ENCODE measurements at places on chromosomes 13 and 19.

- no peak for DNase-seq
Measured at GRCh38 chr19:51798062-51798461, 3.1 kb downstream of the FPR3 start.

- DNase-seq = no peak
Measured at GRCh38 chr13:111508164-111508870, 187.9 kb downstream of the TEX29 start.

- no peak for DNase-seq
Measured at GRCh38 chr13:109012115-109012514, 382.7 kb downstream of the MYO16 start.

DNA sequence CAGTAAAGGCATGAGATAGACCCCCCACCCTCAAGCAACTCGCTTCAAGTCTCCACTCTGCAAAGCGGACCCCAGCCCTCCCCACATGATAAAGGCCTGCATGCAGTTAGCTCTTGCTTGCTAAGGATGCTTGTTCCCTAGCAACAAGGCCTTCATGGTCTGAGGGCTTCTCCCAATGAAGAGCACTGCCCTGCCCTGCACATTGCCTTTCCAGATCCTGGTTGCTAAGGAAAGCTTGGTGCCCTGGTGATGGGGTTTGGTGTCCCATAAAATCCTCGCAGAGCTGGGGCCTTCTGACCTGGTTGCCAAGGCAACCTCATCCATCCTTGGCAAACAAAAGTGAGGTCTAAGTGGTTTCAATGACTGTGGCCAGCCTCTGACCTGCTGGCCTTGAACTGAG, 6.0 kb downstream of the DBP start:
- no peak for DNase-seq

GRCh38 chr13:33859691-33860303, 41.8 kb downstream of the RFC3 start:
- DNase-seq = no peak

- DNase-seq = no peak
Measured at GRCh38 chr13:41678249-41678648, 220.9 kb downstream of the RGCC start.

GRCh38 chr13:102970542-102970941, 95.7 kb downstream of the SLC10A2 start:
- no peak for DNase-seq

GRCh38 chr13:93740334-93740733, 513.7 kb downstream of the GPC6 start:
- no peak for DNase-seq

DNA sequence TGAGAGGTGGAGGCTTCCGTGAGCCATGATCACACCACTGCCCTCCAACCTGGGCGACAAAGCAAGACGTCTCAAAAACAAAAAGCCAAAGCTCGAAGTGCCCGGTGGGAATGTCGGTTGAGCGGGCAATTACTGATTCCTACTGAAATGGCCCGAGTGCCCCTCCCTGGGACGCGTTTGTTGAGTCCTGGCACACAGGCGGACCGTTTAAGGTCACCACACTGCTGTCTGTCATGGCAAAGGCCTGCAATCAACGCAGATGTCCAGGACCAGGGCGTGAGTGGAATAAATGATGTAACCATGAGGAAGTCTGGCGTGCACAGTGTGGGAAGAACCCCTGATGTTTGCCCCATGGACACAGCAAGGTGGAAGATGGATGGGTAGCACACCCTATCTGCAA, 19.2 kb upstream of the C2CD4C start:
- DNase-seq = no peak

- peak; percentile 23 for DNase-seq
Measured at GRCh38 chr19:39413272-39413910, 922 bp downstream of the PLEKHG2 start.

DNA sequence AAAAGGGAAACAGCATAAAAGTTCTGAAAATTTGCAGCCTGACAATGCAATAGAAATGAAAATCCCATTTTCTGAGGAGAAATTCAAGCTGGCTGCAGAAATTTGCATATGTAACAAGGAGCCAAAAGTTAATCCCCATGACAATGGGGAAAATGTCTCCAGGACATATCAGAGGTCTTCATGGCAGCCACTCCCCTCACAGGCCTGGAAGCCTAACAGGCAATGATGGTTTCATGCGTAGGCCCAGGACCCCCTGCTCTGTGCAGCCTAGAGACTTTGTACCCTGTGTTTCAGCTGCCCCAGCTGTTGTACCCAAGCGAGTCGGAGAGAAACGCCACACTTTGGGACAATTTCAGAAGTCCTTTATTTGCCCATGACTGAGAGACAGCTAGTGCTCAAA, 701.3 kb upstream of the KLHL1 start:
- DNase-seq = no peak

DNA sequence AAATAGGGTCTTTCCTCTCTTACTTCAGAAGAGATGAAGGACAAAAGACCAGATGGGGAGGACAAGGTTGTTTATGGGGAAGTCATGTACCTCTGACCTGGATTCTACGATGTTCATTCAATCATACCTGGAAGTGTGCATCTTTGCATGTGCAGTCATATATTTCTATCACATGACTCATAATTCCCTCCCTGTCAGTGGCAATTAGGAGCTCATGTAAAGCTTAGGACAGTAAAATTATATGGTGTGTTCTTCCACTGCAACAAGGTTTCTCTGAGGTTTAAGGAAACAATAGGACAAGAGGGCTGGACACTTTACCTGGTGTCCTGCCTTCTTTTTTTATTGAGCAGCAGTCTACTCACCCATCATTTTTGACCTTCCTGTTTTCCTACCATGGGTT, 19.8 kb downstream of the CEACAM7 start:
- no peak for DNase-seq

- DNase-seq = no peak
Measured at GRCh38 chr19:38035515-38036495, 128.8 kb downstream of the SIPA1L3 start.

GRCh38 chr13:67229481-67230403, at the start of gene PCDH9:
TSS of gene PCDH9 (minus strand) at chr13:67230336. CDS start at chr13:67228440, 1,896 bp downstream.
- no peak for DNase-seq

- no peak for DNase-seq
Measured at GRCh38 chr19:28497137-28497536, 715.8 kb downstream of the UQCRFS1 start.

DNA sequence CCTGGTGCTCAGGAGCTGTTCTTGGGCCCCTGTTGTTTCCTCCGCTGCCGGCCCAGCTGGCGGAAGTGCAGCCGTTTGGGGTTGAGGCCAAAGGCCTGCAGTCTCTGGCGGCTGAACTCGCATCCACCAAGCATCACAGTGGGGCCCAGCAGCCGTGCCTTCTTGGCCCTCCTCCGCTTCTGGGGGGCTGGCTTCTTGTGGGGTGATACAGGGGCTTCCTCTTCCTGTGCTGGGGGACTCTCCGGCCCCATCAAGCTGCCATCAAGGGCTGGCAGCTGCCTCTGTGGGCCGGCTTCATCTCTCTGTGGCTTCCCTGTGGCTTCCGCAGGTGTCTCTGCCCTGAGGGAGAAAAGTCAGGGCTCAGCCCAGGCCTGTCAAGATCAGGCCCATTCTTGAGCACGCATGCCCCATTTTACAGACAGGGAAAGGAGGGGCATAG, 10.3 kb downstream of the ATG4D start:
- DNase-seq = peak; percentile 48

DNA sequence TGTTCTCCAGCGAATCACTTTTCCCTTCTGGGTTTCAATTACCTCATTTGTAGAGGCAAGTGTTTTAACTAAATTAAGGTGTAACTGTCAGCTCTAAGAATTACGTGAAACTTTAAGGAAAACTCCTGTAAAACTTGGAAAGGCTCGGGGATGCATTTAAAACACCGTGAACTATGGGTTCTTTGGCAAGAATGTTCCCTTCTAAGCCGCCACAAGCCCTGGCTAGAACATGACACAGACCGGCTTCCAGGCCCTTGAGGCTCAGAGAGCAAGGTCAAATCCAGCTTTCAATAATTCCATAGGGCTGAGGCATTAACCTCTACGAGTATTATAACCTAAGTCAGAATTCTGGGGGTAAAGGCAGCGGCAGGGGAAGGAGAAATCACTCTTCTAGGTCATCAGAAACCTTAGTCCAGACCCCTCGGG, 685 bp downstream of the VWA8 start:
- DNase-seq = no peak

- DNase-seq = no peak
Measured at GRCh38 chr13:64160479-64160878, 2744.8 kb upstream of the PCDH20 start.

DNA sequence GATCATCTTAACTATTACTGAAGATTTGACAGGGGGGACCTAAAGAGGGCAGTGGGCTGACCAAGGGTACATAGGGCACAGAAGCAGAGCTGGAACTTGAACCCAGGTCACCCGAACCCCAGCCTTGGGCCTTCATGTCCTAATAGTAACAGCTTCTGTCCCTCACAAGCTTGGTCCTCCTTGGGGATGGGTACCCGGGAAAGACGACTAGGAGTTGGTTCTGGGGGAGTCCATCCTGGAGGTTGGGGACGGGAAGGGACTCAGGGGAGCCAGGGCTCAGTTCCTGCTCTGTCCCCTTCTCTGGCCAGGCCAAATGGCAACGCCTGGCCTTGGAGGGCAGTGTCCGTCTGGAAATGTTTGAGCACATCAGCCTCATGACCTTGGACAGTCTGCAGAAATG, 39.6 kb upstream of the CYP4F8 start:
- no peak for DNase-seq

- peak; percentile 4 for DNase-seq
Measured at GRCh38 chr13:80340651-80341100, 250 bp downstream of the SPRY2 start.

GRCh38 chr13:31610270-31610998, 128.9 kb upstream of the RXFP2 start:
- DNase-seq = no peak

- DNase-seq = no peak
Measured at GRCh38 chr13:85564598-85564997, 234.6 kb downstream of the SLITRK6 start.

DNA sequence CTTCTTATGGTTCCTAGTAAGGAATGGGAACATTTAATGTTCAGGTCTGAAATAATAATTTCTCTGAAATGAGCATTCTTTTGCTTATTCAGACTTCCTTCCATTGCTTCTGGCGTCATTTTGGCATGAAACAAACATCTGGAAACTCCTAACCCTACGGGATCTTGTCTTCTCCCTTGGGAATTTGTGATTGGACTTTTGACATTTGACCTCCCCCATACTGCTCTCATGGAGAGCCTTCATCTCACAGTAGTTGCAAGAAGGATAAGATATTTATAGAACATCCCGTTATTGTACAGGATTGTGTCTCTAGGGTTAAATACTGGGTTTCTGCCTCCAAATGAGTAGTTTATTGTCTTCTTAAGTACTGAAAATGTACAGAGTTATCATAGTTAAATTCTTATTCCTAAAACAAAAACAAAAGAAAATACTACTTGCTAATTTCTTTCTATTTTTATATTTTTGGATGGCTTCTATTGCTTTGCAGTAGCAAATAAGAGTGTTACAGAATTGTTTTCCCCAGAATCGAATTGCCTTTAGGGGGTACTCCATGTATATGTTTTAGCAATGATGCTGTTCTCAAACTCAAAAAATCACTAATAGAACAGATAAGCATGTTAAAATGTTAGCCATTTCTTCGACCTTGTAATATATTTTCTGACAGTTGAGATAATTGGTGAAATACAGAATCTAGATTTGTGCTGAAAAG, 366.8 kb downstream of the DLEU7 start:
- no peak for DNase-seq

- DNase-seq = no peak
Measured at GRCh38 chr13:43071824-43072223, 48.4 kb downstream of the DNAJC15 start.

- no peak for DNase-seq
Measured at GRCh38 chr19:7883105-7883504, 5.2 kb upstream of the LRRC8E start.
